ENCODE measurements at places on chromosomes 3 and 15.
A peak's percentile ranks its signal among the peaks of the same experiment; 100 is the strongest.

DNA sequence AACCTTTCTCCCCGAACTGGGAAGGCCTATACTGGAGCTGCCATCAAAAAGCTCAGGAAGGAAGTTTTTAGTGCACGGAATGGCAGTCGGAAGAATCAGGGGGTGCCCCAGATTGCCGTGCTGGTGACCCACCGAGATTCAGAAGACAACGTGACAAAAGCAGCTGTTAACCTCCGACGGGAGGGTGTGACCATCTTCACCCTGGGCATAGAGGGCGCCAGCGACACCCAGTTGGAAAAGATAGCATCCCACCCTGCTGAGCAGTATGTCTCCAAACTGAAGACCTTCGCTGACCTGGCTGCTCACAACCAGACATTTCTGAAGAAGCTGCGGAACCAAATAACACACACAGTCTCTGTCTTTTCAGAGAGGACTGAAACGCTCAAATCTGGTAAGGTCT, 48.2 kb downstream of the COL6A6 start:
- no peak for DNase-seq

GRCh38 chr3:192303235-192303634, 424.1 kb downstream of the FGF12 start:
- no peak for DNase-seq

- no peak for DNase-seq
Observed at GRCh38 chr15:101481381-101481705, 8.2 kb downstream of the PCSK6 start.

- no peak for DNase-seq
Observed at GRCh38 chr3:153399636-153400035, 237.6 kb downstream of the RAP2B start.

DNA sequence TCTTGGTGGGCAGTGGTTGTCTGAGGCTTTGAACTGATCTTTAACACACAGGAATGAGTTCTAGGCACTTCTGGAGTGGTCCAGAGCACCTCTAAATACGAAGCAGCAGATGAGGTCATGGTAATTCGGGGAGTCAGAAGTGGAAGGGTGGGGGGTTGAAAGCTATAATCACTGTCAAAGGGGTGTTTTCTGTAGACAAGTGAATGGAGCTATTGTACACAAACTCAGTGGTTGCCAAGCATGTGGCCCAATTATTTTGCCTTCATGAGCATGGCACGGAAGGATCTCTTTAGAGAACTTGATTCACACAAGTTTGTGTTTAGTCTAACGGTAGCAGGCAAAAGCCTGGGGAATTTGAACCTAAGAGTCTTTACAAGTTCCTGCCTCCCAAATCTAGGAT, 6.3 kb downstream of the FRMD5 start:
- DNase-seq: no peak

GRCh38 chr3:106420628-106421027, 551.8 kb upstream of the CBLB start:
- no peak for DNase-seq

- no peak for DNase-seq
Observed at GRCh38 chr3:45487508-45487907, 99.1 kb downstream of the LARS2 start.

- DNase-seq: no peak
Observed at GRCh38 chr15:72923289-72923688, 129.0 kb upstream of the NEO1 start.

DNA sequence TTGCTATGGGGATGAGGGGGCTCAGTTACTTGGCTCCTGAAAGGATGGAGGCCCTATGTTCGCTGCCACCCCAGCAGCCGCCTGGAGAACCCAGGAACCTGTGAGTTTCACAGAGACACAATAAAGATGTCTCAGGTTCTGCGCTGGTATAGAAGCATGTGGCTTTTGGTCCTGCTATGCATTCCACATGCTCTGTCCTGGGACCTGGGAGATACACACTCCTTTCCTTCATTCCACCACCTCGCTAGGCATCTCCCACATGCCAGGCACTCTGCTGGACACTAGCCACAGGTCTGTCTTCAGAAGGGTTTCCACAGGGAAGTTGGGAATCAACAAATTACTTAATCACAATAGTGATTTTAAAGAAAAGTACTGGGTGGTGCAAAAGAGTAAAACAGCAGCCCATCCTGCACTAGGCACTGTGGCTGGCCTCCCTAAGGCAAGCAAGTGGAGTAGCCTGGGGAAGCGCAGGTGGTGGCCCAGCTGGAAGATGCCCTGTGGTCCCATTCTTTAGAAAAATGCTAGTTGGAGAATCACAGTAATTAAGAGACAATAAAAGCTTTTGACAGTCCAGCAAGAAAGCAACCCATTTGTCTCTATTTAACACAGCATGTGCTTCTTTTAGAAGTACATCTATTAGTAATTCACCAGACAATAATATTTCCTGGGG, 408.9 kb upstream of the WNT5A start:
- no peak for DNase-seq

GRCh38 chr3:38582941-38583645, 66.4 kb downstream of the SCN5A start:
- no peak for DNase-seq

DNA sequence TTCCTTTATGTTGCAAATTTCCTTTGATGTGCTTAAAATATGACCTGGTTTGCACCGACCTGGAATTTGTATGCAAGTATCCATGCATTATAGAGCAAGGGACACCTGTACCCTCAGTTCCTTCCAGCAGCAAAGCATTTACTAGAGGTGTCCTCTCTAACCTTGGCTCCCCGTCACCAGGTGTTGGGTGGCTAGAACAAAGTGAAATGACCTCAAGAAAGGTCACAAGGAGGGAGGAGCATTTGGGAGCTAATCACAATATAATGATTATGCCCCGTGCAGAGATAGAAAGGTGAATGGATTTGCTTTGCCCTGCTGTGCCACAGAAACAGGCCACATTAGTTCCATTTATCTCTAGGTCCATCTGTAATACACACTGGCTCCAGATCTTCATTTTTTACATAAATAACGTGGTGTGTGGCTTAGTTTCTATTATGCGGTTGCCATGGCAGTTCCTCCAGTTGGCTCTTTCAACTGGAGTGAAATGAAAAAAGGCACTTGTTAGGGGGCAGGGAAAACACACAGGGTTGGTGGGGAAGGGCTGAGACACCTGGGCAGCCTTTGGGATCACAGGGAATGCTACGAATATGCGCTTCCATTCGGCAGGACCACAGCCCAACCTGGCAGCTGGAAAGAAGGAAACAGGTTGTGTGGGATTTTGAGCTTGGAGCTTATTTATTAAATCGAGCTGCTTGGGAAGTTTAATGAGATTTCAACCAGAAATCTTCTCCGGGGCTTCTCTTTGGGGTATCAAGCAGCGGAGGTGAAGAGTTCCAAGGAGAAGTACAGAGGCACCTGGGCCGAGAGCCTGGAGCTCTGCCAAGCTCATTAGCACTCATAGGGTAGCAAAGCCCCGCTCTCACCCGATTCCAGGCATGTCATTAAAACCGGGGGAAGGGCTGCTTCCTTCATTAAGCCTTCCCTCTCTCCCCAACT, 233.5 kb upstream of the ST8SIA2 start:
- DNase-seq: no peak

DNA sequence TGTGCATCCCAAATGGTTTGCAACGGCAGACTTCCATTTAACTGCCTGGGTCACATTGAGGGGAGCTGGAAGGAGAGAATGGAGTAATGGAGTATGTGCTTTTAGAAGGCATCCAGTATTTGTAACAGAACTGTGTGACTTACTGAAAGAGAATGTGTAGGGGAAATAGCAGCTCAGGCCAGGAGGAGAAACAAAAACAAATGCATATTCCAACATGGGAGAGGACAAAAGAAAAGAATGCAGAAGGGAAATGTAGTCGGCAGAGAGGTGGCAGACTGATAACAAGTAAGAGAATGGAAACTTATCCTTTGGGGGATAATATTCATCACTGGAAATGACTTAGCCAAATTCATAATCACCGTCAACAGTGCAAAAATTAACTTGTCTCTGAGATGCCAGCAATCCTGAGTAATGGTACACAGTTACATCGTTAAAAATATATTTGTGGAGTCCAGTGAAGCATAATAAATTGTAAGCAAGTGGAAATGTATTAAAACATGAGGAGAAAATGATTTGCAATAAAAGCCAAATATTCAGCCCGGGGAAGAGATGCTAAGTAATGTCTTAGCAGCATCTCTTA, 294.9 kb upstream of the SGO1 start:
- DNase-seq: no peak

DNA sequence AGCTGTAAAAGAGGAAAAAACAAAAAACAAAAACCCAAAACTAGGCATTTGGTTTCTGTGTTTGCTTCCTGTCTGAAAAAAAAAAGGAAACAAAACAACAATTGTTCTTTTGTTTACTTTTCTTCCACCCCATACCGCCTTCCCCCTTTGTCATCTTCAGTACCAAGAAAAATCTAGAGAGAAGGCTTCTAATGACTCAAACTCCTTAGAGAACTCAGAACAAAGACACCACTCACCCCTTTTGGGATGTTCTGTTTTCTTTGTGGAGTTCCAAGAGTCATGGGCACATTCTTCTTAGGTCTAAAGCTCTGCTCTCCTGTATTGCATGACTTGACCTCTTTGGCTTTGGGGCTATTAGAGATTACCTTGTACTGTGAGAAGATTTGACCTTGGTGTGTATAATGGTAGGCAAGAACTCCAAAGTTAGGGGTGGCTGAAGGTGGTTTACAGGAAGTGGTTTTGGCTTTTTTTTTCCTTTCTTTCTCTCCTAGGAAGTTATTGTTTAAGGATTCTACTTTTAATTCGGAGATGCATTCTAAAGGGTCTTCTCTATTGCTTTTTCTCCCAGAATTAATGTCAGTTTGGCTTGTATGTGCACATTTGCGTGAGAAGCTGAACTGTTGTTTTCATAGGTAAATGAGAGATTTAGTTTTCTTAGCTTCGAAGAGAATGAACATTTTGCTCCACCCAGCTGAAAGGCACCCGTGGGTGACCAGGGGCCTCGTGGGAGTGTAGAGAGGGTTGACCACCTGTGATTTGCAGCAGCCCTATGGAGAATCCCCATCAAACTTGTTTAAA, 39.5 kb upstream of the ZBTB20 start:
- no peak for DNase-seq

GRCh38 chr3:65439641-65440284, 599.0 kb downstream of the MAGI1 start:
- peak; percentile 12 for DNase-seq

DNA sequence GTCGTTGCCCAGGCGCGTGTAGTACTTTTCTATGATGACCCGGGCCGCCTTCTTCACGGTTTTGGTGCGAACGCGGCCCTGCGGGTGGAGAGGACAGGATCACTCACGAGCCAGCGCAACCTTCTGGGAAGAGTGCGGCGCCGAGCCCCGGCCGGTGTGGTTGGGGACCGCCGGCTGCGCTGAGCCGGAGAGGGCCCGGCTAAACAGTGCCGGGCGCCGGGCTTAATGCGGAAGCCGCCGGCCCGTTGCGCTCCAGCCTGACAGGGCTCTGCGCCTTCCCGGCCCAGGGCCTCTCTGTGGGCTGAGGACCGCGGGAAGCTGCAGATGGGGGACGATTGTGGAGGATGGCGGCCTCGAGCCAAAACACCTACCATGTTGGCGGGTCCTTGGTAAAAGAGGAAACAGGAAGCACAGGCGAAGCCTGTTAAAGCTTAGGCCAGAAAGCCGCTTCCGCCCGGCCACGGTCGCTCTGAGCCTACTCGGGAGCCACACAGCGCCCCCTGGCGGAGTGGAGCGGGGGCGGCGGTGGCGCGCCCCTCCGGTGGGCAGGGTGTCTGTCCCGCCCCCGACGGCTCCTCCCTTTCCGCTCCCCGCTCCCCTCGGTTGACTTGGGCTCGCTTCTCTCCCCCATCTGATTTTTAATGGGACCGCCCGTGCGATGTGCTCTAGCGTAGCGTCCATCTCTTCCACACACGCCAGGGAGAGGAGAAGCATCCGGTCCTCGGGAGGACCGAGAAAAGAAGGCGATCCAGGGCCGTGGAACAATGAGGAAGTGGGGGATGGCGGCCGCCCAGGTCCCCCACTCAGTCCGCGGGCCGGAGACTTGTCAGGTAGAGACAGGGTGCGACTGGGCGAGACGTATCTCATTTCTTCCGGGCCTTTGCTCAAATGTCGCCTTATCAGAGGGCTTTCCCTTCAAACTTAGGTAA, at the start of gene RPS17:
TSS of gene RPS17 (minus strand) at position 403 of the 929 bp plus-strand sequence. CDS start at position 374, 29 bp downstream.
- DNase-seq: peak; percentile 95

GRCh38 chr3:194368918-194369317, 625 bp downstream of the LRRC15 start:
- no peak for DNase-seq

DNA sequence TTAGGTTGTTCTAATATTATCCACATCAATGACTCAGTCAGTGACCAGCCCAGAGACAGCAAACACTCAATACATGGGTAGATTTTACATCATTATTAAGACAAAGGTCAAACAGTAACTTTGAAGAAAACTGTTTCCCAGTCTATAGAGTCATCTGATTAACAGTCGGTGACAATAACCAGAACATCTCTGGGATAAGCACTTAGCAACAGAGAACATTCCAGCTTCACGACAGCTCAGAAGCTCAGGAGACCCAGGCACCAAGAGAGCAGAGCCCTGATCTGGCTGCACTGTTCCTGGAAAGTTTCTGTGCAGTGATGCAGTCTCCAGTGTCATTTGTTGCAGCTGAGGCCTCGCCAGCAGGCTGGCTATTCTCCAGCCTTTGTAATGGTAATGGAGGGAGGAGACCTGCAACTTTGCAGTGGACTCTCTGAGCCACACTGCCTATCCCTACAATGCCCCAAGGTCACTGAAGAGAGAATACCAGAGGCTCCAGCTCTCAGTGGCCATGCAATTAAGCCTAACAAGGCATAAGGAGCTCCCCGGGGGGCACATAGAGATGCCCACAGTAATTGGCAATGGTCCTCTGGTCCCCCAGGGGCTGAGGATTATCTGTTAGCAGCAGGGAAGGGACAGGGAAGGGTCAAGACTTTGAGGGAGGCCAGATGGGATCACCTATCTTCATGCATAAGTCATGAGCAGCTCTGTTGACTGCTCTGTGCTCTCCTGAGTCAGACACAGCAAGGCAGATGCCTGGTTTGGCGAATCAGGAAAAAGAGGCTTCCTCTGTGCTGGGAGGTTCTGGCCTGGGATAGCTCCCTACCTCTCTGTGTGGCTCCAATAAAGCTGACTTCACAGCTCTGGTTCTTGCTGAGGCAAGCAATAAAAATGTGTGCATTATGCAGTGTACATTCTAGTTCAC, 163.6 kb downstream of the CTNNB1 start:
- DNase-seq: no peak
